Brain (organoid and tissue), 16 donors: ENCODE measurements at places on chromosomes 3 and 15.

- no peak for DNase-seq
These were observed 97.5 kb downstream of the TCF12 start for GRCh38 chr15:57015897-57016296.

DNA sequence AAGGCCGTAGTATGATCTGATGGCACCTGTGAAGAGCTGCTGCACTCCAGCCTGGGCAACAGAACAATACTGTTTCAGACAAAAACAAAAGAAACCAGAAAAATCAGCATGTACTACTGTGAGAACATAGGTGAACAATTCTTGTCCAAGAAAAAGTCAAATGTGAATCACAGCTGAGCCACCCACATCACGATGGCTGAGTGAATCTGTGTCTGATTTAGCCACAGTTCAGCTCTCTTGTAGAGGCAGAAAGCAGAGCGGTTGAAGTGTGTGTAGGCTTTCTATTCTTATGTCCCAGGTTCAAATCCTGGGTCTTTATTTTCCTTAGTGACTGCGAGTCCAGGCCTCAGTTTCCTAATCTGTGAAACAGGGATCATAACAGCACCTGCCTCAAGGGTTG lies 4.4 kb upstream of the FURIN start:
- no peak for DNase-seq

DNA sequence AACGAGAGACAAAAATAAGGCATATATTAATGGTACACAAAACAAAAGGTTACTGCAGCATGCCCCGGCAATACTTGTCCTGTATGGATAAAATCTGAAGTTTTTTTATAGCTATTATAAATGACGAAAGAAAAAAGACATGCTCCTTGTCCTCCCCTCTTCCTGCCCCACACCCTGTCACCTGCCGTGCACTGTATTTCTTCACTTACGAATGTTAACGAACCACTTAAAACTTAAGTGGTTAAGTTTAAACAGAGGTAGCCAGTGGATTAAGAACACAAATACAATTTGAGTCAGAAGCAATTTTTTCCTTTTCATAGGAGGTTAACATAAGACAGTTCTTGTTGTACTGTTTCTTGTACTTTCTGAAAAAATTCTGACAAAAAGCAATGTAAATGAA lies 799.1 kb upstream of the NECTIN3 start:
- DNase-seq = no peak

- no peak for DNase-seq
These were observed 140.2 kb downstream of the PEX5L start for GRCh38 chr3:179896507-179896906.

DNA sequence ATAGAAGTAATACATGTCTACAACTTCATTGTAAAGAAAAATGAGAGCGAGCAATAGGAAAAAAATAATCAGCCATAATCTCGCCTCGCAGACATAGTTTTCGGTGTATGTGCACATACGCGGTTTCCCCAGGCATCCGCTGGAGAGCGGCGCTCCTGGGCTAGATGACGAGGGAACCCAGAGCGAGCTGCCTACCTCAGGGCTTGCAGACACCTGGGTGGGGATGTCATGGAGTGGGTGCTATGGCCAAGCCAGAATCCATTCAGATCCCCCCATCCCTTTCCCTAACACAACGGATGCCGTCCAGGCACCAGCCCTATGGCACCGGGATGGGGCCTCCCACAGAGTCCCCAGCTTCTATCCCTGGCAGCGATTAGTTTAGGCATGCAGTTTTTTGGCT lies 4.5 kb upstream of the CFAP100 start:
- DNase-seq = no peak

DNA sequence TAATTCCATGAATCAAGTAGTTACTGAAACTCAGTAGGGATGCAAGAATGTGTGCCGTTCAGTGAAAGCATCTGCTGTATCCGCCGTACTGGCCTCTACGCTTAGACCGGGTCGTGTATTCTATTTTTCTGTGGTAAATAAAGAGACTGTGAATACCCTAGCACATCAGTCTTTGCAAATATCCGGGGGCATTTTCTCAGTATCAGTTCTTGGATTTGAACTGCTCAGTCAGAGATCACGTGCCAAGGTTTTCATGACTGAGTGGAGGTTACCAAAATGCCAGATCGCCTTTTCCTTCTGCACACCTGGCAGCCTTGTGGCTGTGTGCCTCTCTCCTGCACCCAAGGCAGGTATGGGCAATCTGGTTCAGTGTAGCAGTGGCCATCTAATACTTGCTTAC lies 377.0 kb downstream of the OCA2 start:
- no peak for DNase-seq

- DNase-seq = no peak
These were observed 55.8 kb upstream of the ETV5 start for GRCh38 chr3:186164696-186165095.

DNA sequence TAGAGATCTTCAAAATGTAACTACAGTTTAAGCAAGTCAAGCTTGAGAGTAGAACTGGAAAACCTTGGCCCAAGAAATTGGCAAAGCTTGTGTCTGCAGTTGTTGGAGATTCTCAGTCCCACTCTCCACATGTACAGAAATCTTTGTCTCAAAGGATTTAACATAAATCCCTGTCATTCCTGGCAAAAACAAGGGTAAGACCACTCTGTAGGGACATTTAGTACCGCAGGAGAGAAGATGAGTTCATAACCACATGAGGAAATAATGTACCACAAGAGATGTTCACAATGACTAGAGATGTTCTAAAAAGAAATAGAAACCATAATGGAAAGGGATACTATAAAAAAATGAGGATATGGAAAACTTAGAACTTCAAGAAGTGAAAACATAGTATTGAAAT lies 73.7 kb downstream of the RAB7A start:
- no peak for DNase-seq
